Epithelial cell of proximal tubule (primary cell): ENCODE measurements at places on chromosomes 13 and 19. TPM values are rescaled to one million over a fixed set of nuclear protein-coding genes. Genes with fewer than 3 reads are reported as not detected.

CGB7 gene
- 0.36 and 1.8 TPM in 2 replicates for total RNA-seq

GRCh38 chr19:10918359-10918758 is 10.1 kb downstream of the YIPF2 start:
- no peak for DNase-seq

- DNase-seq, result no peak
These were observed 1.8 kb downstream of the ZNF114 start for GRCh38 chr19:48271531-48272151.

POMP gene
- total RNA-seq, result 159 and 165 TPM in 2 replicates

DNA sequence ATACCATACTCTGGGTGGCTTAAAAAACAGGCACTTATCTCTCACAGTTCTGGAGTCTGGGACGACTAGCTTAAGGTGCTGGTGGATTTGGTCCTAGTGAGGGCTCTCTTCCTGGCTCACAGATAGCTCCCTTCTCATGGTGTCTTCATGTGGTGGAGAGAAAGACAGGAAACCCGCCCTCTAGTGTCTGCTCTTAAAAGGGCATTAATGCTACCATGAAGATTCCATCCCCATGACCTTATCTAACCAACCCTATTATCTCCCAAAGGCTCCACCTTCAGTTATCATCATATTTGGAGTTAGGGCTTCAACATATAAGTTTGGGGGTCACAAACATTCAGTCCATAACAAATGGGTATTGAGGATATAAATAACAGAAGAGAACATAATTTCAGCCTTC is 139.4 kb downstream of the HS6ST3 start:
- no peak for DNase-seq

DNA sequence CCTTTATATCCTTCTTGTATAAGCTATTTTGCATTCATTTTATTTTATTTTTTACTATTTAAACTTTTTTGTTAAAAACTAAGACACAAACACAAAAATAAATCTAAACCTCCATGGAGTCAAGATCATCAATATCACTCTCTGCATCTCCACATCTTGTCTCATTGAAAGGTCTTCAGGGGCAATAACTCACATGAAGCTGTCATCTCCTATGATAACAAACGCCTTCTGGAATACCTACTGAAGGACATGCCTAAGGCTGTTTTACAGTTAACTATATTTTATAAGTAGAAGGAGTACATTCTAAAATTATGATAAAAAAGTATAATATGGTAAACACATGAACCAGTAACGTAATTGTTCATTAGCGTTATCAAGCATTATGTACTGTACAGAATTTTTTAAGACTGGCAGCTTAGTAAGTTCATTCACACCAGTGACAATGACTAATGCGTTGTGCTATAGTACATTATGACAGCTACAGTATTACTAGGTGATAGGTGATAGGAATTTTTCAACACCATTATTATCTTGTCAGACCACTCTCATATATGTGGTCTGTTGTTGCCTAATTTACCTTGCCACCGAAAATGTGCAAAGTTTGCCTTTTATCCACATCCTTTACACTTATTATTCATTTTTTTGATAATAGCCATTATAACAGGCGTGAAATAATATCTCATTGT is 390.7 kb upstream of the SLITRK1 start:
- no peak for DNase-seq

GRCh38 chr13:70668983-70669382 is 560.7 kb upstream of the KLHL1 start:
- no peak for DNase-seq

DNA sequence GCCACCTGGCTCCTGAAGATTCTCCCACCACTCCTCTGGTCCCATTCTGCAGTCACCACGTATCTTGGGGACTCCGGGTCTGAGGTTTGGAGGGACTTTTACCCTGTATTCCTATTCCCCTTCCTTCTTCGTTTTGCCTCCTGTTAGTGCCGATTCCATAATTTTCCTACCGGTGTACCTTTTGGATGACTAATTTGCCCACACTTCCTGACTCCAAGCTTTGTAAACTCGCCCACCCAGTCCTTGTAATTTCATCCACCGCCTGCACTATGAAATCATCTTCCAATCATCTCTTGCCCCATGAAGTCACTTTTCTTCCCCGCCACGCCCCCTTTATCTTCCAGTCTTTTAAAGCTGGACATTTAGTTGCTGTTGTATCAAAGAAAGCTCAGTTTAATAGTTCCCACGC is 572 bp downstream of the UCHL3 start:
- no peak for DNase-seq

DNA sequence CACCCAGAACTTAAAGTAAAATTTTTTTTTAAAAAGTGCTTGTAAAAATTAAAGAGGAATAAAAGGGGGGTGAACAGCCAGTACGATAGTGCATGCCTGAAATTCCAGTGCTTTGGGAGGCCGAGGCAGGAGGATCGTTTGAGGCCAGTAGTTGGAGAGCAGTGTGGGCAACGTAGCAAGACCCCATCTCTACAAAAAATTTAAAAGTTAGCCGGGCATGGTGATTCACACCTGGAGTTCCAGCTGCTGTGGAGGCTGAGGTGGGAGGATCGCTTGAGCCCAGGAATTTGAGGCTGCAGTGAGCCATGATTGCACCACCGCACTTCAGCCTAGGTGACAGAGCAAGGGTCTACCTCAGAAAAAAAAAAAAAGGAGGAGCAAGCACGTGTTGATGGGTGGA is 7.8 kb downstream of the ADAMTSL5 start:
- no peak for DNase-seq

GRCh38 chr19:30790056-30790680 is 418.0 kb downstream of the ZNF536 start:
- DNase-seq, result no peak

RRAS gene
- 33.5 and 67.2 TPM in 2 replicates for total RNA-seq

DNA sequence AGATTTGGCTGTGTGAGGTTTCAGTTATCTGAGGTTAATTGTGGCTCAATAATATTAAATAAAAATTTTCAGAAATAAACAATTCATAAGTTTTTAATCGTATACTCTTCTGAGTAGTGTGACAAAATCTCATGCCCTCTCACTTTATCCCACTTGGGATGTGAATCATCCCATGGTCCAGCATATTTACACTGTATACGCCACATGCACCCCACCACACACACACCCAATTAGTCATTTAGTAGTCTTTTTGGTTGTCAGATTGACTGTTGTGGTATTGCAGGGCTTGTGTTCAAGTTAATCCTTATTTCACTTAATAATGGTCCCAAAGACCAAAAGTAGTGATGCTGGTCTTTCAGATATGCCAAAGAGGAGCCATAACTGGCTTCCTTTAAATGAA is 66.4 kb upstream of the PCDH9 start:
- DNase-seq, result no peak

IGSF23 gene
- 0.12 TPM in 1 of 2 replicates, not detected in the other for total RNA-seq

- DNase-seq, result no peak
These were observed 10.6 kb upstream of the PNMA8A start for GRCh38 chr19:46481947-46482346.

- DNase-seq, result no peak
These were observed 160.1 kb downstream of the TEX29 start for GRCh38 chr13:111480503-111480902.

DNA sequence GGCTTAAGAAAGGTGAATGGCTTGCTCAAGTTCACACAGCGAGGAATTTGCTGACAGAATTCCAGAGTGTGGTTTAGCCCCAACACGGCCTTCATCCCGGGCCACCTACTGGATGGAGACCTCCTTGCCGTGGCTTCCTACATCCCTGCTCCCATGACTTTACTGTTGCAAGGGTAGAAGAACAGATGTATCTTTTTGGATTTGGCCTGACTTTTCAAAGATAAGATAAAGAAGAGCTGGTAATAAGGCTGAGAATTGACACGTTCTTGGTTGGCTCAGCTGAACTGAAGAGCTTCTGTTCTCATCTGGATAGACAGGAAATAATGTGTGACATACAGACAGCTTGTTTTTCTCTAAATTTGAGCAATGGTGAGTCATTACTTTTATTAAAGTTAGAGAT is 113.1 kb downstream of the KLF5 start:
- no peak for DNase-seq

GRCh38 chr13:110676595-110677587 is 29.0 kb downstream of the CARS2 start:
- DNase-seq, result no peak

DNA sequence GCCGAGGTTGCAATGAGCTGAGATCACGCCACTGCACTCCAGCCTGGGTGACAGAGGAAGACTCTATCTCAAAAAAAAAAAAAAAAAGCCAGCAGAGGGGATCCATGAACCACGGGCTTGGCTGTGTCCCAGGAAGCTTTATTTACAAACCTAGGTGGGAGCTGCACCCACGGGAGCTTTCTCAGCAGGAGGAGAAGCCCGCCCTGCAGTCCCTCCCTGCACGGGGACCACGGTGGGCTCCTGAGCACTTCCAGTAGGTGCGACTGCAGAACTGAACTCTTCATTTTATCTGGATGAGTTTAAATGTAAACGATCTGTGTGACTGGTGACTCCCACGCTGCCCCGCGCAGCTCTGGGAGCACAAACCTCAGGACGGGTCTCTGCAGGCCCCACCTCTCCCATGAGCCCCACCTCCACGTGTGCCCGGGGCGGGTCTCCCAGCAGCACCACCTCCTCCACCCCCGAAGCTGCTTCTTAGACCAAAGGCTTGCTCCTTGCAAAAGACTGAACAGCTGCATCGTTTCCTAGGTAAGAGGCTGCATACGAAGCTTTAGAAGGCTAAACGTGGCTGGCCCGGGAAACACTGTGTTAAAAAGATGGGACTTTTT is 66.4 kb downstream of the SPACA7 start:
- DNase-seq, result no peak

GPR12 gene
- total RNA-seq, result not detected in 2 replicates

- DNase-seq, result no peak
These were observed 10.2 kb downstream of the ZNF132 start for GRCh38 chr19:58429745-58430144.

GRCh38 chr19:18362934-18363542 is 22.6 kb downstream of the PGPEP1 start:
- no peak for DNase-seq

DNA sequence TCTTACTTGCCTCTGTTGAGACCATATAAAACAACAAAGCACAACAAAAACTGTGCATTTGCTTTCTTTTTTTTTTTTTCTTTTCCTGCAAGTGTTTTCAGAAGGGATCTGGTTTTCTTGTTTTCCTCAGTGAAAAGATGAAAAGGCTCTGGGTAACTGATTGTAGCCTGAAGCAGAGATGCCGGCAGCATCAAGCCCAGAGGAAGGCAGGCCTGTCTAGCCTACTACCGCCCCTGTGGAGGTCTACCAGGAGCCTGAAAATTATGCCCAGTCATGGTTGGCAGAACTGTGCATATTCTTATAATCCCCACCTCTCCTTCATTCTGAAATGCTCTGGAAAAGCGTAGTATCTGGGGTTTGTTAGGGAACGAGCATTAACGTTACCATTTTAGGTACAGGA is 32.6 kb upstream of the MEDAG start:
- DNase-seq, result no peak

GRCh38 chr13:113178070-113178895 is 19.8 kb downstream of the PROZ start:
- no peak for DNase-seq

DNA sequence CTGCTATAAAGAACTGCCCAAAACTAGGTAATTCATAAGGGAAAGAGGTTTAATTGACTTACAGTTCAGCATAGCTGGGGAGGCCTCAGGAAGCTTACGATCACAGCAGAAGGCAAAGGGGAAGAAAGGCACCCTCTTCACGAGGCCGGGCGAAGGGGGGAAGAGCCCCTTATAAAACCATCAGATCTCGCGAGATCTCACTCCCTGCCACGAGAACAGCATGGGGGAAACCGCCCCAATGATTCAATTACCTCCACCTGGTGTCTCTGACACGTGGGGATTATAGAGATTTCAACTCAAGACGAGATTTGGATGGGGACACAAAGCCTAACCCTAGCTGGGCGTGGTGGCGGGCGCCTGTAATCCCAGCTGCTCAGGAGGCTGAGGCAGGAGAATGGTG is 42.8 kb downstream of the SLC6A16 start:
- DNase-seq, result no peak

PLPP2 gene
- 45.2 and 51.7 TPM in 2 replicates for total RNA-seq

DNA sequence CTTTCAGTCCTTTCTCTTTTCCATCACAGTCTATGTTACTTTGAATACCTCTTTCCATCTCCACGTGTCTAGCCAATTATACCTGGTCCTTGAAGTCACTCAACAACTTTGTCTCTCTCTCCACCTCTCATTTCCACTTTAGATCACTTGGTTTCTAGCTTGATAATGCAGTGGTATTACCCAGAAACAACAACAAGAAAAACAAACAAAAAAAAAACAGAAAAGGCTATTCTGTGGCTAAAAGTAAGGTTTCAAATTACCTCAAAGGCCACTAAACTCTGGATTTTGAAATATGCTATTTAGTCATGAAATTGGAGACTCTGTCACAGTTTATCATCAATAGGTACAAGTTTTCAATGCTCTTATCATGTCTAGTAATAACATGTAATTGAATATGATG is 184.8 kb downstream of the PCDH9 start:
- no peak for DNase-seq

- no peak for DNase-seq
These were observed 16.6 kb downstream of the KEAP1 start for GRCh38 chr19:10486551-10486950.

DNA sequence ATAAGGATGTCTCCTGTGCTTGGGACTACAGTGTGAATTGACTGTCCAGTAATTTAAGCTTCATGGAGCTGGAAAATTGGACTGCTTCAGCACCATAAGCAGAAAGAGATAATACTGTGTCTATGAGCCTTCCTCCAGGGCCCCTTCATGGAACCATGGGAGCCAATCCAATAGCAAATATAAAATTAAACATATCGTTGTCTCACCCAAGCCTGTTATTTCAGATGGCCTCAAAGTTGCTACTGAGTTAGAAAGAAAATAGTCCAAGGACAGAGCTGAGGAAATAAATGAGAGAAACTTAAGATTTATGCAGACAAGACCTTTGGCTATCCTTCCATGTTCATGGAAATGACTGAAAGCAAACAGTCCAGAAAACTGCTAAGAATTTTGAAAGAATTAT is 57.2 kb downstream of the TNFSF11 start:
- no peak for DNase-seq
